ENCODE measurements at places on chromosomes 13 and 19.

GRCh38 chr13:21957833-21958232 is 287.0 kb downstream of the FGF9 start:
- no peak for DNase-seq

DNA sequence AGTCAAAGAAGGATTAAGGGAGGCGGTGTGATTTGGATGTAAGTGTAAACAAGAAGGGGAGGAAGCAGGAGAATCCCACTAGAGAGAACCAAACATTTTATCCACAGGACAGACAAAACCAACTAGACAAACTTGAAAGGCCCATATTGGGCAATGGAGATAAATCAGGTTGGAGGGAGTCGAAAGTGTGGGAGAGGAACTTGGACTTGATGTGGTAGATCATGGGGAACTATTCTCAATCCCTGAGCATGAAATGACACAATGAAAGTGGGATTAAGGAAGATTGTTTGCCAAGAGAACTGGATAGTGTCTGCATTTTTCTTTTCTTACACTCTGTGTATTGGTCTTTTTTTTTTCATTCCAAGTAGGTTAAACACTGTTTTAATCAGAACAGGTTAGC is 17.9 kb downstream of the GPR183 start:
- DNase-seq: no peak

GRCh38 chr13:49125964-49126524 is 94.1 kb upstream of the MLNR start:
- DNase-seq: no peak

GRCh38 chr13:39623466-39623865 is 20.5 kb upstream of the LHFPL6 start:
- no peak for DNase-seq

- no peak for DNase-seq
Observed at GRCh38 chr13:33262062-33262487, 23.5 kb downstream of the STARD13 start.

DNA sequence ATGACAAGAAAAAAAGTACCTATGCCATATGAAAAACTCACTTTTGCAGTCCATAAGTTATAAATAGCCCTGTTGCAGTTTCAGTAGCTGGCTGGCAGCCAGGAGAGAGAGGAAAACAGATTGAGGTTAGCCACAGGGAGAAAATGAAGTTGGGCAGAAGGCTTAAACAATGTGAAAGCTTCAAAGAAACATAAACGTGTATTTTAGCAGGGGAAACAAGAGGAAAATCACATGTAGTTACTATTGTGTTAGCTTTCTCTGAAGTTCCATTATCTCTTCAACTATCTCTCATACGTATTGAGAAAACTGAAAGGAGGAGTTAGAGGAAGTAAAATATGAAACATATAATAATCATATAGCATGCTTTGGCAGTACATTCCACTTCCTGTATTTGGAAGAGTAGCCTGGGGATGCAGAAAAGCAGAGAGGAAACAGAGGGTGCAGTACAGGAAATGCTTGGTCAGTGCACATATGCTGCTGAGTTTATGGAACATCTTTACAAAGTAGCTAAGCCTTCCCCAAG is 1551.1 kb downstream of the EFNB2 start:
- DNase-seq: no peak

GRCh38 chr13:113671066-113672001 is 4.3 kb downstream of the GRK1 start:
- DNase-seq: no peak

- no peak for DNase-seq
Observed at GRCh38 chr13:40116008-40116407, 460.5 kb downstream of the COG6 start.

DNA sequence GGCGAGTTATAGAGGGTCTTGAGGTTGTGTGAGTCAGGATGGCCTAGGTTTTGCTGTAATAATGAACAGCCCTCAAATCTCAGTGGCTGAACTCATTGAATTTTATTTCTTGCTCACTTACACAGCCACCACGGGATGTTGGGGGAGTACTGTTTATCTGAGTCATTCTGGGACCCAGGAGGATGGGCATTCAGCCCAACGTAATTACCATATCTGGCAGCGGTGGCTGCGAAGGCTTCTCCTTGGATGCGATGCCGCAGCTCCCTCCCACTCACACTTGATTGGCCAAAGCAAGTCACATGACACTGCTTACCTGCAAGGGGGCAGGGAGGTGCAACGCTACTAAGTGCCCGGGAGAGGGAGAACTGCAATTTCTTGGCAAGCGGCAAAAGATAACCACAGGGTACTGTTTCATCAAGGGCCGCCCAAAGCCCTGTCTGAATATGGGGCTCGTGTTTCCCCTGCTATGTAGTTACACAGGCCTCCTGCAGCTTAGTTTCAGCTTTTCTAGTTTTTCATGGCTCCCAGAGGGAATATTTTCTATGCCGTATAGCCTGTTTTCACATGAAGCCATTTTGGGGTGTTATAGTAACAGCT is 19.9 kb downstream of the ZSWIM9 start:
- no peak for DNase-seq

- DNase-seq: no peak
Observed at GRCh38 chr19:9205501-9206113, 13.8 kb downstream of the OR7D4 start.

DNA sequence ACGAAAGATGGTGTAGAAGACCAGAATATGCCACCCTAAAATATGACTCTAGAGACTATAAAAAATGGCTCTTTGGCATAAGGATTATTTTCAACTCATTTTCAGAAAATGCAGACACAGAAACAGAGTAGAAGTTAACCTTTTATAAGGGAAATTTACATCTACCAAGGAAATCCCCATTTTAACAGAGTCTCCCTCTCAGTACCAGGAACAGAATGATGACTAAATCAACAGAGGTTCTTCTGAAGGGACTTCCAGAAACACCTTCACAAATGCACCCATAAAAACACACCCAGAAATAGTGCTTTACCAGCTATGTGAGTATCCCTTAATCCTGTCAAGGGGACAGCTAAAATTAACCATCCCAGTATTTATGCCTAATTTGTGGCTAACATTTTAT is 29.1 kb downstream of the PLPP2 start:
- no peak for DNase-seq

DNA sequence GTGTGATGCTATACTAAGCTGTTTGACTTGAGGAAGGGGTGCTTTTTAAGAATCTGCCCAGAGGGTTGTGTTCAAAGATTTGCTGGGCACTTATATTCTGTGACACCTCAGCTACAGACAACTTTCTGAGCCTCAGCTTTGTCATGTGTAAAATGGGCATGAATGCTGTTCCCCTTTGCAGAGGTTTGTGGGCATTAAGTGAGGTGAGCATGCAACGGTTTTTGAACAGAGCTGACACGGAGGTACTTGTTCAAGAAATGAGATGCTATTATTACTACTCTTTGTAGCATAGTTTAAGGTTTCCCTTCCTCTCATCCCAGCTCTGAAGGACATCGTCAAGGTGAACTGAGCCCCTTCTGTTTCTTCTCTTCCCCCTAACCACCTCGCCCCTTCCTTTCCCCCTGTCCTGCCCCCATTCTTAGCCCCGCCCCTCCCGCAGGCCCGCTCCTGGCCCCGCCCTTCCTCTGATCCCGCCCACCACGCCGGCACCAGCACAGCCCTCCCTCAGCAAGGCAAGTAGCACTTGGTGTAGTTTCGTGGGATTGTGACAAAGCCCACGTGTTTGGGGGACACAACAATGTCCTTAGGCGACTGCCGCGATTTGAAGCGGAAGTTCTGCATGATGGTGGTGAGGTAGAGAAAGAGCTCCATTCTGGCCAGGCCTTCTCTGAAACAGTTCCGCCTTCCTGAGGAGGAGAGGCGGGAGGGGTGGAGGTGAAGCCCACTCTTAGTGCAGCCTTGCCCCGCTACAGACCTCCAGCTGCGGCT is 26.1 kb upstream of the CYP2A7 start:
- DNase-seq: no peak

- DNase-seq: no peak
Observed at GRCh38 chr13:92103689-92104153, 705.3 kb downstream of the GPC5 start.

DNA sequence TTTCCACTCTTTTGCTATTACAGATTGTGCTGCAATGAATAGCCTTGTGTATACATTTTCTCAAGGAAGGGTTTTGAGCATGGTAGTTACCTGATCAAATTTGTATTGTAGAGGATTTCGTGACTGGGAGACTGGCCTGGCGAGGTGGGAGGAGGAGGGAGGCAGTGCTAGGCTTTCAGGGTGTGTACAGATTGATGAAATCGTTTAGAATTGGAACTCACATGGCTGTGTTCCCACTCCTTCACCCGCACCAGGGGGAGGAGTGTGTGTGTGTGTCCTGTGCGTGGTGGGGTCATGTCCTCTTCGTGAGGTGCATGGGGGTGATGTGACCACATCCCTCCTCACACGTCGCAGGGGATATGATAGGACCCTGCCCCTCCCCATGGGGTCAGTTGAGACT is 8.3 kb downstream of the PGLYRP1 start:
- DNase-seq: no peak

DNA sequence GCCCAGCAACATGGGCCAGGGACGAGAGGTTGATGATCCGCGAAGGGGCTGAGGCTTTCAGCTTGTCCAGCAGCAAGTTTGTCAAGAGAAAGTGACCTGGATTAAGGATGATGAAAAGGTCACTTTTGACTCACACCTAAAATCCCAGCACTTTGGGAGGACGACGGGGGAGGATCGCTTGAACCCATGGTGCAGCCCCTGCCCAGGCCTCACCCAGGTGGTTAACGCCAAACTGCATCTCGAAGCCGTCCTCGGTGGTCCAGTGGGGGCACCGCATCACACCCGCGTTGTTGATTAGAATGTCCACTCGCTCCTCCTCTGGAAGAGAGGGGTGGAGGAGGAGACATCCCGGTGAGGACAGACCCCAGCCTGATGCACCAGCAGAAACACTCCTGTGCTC is 10.4 kb upstream of the GP6 start:
- no peak for DNase-seq

DNA sequence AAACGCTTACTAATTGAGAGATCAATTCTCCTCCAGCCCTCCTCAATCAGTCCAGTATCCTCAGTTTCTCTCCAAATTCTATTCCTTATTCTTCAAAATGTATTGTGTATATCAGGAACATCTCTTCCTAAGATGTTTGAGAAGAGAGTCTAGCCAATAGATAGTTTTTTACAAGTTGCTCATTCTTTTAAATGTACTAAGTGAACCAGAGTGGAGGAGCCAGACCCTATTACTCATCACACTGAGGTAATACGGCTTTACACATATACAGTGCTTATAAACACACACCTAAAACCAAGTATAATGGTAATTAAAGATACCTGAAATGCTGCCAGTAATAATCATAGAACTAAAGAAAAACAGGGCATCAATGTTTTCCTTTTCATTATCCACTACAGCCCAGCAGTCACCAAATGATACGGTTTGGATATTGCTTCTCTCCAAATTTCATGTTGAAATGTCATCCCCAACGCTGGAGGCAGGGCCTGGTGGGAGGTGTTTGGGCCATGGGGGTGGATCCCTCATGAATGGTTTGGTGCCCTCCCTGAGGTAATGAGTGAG is 45.2 kb upstream of the HMGB1 start:
- DNase-seq: no peak

DNA sequence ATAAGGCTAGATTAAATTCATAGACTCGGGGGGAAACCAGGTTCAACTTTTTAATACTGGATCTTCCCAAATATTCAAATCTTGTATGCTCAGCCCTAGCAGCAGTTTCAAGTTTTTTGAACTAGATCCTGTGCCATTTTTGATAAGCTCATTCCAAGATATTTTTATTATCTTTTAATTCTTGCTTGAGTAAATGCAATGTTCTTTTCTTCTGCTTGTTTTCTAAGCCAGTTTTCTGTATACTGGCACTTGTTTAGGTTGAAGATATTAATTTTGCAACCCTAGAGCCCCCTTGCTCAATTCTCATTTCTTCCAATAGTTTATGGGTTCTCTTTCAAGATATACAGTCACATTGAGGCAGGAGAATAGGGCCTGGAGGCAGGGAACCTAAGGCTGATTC is 13.1 kb upstream of the PNMA8C start:
- no peak for DNase-seq

DNA sequence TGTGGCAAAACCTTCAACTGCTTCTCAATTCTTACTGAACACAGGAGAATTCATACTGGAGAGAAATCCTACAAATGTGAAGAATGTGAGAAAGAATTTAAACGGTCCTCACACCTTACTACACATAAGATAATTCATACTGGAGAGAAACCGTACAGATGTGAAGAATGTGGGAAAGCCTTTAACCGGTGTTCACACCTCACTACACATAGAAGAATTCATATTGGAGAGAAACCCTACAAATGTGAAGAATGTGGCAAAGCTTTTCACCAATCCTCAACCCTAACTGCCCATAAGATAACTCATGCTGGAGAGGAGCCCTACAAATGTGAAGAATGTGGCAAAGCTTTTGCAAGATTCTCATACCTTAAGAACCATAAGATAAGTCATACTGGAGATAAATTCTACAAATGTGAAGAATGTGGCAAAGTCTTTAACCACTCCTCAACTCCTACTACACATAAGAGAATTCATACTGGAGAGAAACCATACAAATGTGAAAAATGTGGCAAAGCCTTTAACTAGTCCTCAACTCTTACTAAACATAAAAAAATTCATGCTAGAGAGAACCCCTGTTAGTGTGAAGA is 111.7 kb downstream of the ZNF100 start:
- DNase-seq: no peak

DNA sequence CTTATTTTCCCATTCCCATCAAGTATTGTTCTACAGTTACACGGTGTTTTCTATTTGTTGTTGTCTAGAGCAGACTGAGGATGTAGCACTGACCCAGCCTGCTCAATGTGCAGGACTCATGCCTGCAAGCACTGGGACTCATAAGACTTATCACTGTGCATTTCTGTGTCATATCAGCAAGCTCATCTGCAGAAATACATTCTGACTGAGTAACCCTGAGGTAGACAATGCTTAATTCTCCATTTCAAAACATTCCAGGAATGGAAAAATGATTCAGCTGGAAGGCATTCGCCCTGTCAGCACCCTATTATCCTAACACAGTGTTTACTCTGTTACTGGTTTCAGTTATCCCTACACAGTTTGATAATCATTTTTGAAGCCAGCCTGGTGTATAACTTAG is 2506.4 kb downstream of the PCDH9 start:
- DNase-seq: no peak

GRCh38 chr19:40565910-40566495 is 10.7 kb upstream of the SHKBP1 start:
- DNase-seq: no peak

- no peak for DNase-seq
Observed at GRCh38 chr13:114108894-114109293, 23.5 kb downstream of the RASA3 start.

DNA sequence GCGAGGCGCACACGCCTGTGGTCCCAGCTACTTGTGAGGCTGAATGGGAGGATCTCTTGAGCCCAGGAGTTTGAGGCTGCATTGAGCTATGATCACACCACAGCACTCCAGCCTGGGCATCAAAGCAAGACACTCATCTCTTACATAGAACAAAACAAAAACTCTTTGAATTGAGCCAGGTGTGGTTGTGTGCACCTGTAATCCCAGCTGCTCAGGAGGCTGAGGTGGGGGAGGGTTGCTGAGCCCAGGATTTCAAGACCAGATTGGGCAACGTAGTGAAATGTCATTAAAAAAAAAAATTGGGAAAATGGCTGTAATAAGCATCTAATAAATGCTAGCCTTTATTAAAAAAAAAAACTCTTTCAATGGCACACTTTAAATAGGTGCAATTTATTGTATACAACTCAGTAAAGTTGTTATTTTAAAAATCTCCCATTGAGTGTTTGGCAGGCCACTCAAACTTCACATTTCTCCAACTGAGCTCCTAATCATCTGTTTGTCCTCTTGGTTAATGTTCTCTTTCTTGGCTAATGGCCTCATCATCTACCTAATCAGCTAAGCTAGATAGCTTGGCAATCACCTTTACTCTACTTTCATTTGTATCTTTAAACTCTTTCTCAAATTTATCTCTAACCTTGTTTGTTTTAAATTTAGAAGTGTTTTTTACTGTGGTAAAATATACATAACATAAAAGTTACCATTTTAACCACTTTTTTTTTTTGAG is 28.1 kb upstream of the HMGB1 start:
- DNase-seq: no peak

Measured in cortex of kidney (tissue), 1 donor.